ENCODE measurements at places on chromosomes 6 and 20. TPM values are rescaled to one million over a fixed set of nuclear protein-coding genes. Genes with fewer than 3 reads are reported as not detected.

Gene NKAPL
- not detected for total RNA-seq

Gene HLA-DRB5
- 3.4 TPM for total RNA-seq

Gene GGTLC1
- not detected for total RNA-seq

Gene UNC5CL
- total RNA-seq, result 5.0 TPM

Gene TAGAP
- total RNA-seq, result not detected

- DNase-seq, result no peak
Observed at GRCh38 chr6:39755231-39755630, 30.0 kb upstream of the KIF6 start.

GRCh38 chr6:62971976-62972658 lies 239.2 kb upstream of the FKBP1C start:
- DNase-seq, result no peak

- no peak for DNase-seq
Observed at GRCh38 chr20:1274485-1275311, 8.6 kb downstream of the SNPH start.

- peak; percentile 30 for DNase-seq
Observed at GRCh38 chr6:97059473-97059872, 134.9 kb downstream of the KLHL32 start.

DNA sequence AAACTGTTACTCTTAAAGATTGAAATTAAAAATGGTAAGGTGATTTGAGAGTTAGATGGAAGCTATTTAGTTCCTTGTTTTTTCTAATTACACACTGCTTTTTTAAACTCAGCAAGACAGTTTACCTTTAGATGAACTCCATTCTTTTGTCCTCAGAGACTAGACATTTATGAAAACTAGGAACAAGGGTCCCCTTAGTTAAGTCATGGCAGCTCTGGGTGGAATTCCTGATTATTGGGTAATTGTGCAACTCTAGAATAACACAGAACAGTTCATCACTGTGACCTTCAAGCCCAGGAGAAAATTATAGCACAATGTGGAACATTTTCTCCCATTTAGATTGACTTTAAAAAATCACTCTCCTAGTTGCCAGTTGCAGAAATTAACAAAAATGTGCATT lies 251.7 kb downstream of the NKAIN2 start:
- no peak for DNase-seq

- no peak for DNase-seq
Observed at GRCh38 chr6:11772109-11772825, 6.3 kb downstream of the ADTRP start.
